ENCODE measurements at places on chromosomes 13 and 19.

GRCh38 chr19:33726756-33727155 is 69.9 kb upstream of the KCTD15 start:
- DNase-seq = no peak

GRCh38 chr19:45104658-45105349 is 11.8 kb downstream of the PPP1R37 start:
- DNase-seq = no peak

DNA sequence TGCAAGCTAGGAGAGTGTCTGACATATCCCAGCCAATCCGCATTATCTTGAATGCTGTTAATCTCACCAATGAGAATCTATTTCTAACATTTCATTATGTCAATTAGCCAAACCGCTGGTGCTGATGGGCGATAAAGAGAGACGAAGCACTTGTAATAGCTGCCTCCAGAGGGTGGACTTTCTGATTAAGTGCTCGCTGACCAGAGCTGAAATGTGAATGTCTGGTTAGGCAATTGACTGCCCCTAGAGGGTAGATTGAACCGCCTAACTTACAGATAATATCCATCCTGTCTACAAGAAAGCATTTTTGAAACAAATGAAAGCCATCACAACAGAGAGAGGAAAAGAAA is 552 bp upstream of the GRWD1 start:
- no peak for DNase-seq

DNA sequence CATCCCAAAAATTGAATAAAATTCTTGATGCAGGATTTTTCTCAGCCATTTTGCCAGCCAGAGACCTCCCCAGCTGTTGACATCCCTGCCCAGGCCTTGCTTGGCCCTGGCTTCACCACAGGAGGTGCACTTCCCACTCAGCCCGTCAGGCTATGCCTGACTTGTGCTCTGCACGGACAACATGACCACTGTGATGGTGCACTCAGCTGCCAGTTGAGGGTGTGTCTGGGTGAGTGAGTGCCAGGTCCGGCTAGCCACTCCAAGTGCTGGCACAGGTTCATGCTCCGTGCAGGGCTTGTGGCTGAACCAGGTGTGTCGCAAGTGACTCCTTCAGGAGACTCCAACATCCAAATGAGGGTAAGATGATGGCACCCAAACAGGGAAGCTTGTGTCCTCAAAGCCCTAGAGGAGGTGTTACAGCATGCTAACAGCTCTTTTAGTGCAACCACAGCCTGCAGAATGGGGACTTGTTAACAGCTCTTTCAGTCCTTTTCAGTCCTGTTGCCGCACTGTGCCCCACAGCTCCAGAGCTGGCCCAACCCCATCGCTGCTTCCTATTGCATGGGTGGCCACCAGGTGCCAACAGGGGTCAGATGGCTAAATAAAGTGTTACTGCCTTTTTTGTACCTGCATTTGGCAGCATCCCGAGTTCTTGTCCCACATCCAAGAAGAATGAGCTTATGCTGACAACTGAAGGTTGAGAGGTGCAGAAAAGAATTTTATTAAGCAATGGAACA is 380.7 kb downstream of the SLITRK5 start:
- no peak for DNase-seq

- DNase-seq = no peak
Observed at GRCh38 chr19:41997121-41997850, 3.3 kb upstream of the ATP1A3 start.

- DNase-seq = no peak
Observed at GRCh38 chr13:62302341-62302740, 886.7 kb upstream of the PCDH20 start.

GRCh38 chr19:14006766-14007562 is 844 bp upstream of the RFX1 start:
- no peak for DNase-seq

DNA sequence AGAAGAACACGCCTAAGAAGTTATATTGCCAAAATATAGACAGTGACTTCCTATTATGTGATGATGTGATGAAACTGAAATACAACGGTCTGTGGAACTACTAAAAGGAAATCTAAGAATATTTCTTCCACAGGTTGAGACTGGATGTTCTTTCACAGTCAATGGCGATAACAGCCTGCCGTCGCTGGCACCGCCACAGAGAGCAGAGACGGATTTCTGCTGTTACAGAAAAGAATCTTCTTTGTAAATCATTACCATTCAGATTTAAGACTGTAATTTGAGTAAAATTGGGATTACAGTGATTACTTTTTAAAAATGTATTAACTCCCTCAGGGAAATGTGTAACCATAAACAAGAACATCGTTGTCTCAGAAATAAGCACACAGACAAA is 100.8 kb downstream of the TUBGCP3 start:
- no peak for DNase-seq

GRCh38 chr13:100098445-100099116 is 9.7 kb downstream of the PCCA start:
- DNase-seq = no peak

DNA sequence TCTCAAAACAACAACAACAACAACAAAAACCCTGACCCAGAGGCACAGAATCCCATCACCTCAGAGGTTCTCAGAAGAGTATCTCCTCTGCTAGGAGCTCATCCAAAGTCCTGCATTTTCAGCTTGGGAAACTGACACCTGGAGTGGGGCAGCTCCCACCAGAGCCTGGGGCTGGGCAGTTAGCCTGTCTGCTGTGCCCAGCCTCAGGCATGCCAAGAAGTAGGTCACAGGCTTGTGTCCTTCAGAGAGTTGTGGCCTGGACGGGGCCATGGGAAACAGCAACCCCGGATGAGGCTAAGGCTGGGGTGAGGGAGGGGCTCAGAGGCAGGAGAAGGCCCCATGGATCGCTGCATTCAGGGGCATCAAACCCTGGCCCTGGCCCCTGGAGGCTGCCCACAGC is 2.1 kb downstream of the NDUFS7 start:
- no peak for DNase-seq

DNA sequence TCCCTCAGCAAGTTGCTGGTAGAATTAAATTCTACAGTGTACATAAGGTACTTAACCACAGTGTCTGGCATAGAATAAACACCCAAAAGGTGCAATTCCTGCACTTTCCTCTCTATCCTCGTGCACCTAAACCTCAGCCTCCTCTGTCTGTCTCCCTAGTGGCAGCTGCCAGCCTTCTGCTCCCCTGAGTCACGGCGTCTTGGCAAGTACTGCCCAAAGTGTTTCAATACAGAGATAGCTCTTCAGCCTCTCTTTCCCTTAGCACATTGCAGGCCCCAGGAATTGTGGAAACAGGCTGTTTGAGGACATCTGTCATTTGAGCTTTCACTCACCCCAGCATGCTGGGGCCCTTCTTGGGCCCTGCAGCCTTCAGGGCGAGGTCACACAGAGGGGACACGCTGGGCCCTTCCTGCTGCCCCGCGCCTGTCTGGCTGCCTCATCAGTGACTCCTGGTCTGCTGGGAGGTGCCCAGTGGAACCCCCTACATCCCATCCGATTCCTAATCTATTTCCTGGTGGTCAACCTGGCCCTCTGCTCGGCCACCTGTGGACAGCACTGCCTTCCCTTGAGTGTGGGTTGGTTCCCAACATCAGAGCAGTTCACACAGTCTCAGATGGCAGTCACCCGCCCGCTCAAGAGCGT is 19.3 kb downstream of the COL4A2 start:
- no peak for DNase-seq

- no peak for DNase-seq
Observed at GRCh38 chr13:97268772-97269171, 46.6 kb downstream of the MBNL2 start.

GRCh38 chr13:112582263-112582662 is 5.7 kb downstream of the TUBGCP3 start:
- no peak for DNase-seq

- no peak for DNase-seq
Observed at GRCh38 chr13:21594715-21595545, 9.0 kb downstream of the MICU2 start.

DNA sequence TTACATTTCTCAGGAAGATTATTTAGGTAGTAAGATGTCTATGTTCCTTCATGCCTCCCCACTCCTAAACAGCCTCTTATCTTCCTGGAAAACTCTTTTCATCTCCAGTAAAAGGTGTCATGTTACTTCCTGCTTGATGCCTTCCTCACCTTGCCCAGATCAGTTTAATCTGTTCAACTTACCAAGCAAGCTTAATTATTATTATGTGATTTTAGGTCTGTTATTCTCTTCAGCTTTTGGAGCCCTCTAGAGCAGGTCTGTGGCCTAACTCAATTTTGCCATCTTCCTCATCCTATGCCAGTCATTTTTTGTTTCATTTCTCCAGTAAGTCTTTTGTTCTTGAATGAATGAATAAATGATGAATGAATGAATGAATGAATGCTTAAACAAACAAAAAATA is 528.4 kb downstream of the DCT start:
- no peak for DNase-seq

- no peak for DNase-seq
Observed at GRCh38 chr19:8020681-8021080, 15.2 kb upstream of the ELAVL1 start.

- DNase-seq = no peak
Observed at GRCh38 chr19:34918190-34918589, 8.5 kb upstream of the ZNF30 start.

- no peak for DNase-seq
Observed at GRCh38 chr13:24630851-24631620, 49.2 kb upstream of the ATP12A start.

- no peak for DNase-seq
Observed at GRCh38 chr13:37406031-37406430, 192.5 kb downstream of the POSTN start.

DNA sequence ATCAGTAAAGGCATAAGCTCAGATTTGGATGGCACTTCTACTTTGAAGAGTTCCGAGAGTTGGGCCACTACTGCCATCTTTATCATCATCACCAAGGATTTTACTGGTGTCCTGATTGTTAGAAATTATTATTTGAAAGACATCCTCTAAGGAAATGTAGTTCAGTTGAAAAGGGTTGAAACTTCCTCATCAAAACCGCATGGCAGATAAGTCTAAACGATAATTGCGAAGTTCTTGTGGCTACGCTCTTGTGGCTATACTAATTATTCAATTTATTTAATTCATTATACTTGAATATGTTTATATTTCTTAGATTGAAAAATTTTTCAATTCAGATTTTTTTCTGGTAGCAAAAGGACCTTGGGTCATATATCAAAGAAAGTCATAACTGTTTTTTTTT is 22.4 kb downstream of the TNFRSF19 start:
- DNase-seq = no peak

DNA sequence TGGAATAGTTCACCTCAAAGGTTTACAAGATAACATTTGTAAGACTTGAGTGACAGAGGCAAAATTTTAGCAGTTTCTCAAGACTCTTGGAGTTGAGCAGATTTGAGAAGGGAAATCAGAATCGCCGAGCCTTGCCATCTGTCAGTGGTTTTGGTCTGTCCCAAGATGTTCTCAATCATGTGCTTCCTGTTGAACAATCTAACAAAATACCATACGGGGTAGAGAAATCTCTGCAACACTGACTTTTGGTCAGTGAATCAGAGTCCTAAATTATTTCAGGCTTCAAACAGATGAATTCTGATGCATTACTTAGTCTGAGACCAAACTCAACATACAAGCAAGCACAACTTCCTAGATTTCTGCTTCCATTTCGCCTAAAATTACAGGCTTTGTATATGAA is 3.8 kb downstream of the KCTD12 start:
- DNase-seq = no peak

DNA sequence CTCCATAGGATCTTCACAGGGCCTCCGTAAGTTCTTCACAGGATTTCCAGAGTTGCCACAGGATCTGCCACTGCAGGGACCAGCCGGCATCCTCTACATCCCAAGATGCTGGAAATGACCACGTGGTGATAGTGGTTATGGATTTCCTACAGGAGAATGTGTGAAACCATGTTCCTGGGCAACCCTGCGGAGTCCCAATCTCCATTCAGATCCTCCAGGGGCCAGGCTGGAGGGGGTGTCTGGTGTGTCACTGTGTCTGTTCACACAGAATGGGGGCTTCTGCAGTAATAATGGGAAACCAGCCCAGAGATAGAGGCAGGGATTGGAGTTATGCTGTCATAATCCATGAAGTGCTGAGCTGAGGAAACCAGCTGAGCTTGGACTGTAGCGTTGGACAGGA is 8.6 kb downstream of the LILRA6 start:
- no peak for DNase-seq

DNA sequence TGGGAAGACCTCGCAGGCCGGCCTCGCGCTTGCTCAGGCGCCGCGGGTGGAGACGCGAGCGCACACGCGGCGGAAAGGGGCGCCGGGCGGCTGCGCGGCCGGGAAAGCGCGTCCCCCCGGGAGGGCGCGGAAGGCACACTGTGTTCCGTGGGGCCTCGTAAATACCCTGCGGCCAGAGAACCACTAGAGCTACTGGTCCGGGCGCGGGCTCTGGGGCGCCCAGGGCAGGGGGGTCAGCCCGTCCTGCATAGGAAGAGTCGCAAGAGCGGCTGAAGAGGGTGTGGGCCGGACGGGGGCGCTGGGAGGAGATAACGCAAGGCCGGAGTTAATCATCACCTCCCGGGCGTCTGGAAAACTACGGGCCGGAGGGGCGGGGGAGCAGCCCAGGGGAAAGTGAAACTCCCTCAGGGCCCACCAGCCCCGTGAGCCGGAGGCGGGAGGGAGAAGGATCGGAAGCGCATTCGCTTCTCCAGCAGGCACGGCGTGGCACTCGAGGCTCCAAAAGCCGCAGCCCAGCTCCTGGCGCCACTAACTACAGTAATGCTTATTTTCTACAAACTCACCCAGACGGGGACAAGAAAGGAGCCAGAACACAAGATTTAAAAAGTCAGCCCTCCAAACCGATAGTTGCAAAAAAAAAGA is 1.1 kb upstream of the WBP4 start:
- DNase-seq = peak; percentile 64

DNA sequence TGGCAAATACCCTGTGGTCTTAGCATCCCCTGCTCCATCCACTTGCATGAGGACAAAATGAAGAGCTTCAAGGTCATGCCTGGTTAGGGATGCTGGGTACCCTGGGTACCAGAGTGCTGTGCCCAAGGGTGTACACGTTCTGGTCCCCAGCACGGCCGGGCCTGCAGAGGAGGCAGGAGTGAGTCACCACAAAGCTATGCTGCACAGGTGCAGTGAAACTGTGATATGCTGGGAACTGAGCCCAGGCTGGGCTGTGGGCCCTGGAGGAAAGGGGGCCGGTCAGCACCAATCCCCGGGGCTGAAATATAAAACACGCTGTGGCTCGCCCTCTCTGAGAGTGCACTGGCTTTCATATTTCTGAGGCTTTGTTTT is 95.1 kb downstream of the TSHZ3 start:
- DNase-seq = no peak

DNA sequence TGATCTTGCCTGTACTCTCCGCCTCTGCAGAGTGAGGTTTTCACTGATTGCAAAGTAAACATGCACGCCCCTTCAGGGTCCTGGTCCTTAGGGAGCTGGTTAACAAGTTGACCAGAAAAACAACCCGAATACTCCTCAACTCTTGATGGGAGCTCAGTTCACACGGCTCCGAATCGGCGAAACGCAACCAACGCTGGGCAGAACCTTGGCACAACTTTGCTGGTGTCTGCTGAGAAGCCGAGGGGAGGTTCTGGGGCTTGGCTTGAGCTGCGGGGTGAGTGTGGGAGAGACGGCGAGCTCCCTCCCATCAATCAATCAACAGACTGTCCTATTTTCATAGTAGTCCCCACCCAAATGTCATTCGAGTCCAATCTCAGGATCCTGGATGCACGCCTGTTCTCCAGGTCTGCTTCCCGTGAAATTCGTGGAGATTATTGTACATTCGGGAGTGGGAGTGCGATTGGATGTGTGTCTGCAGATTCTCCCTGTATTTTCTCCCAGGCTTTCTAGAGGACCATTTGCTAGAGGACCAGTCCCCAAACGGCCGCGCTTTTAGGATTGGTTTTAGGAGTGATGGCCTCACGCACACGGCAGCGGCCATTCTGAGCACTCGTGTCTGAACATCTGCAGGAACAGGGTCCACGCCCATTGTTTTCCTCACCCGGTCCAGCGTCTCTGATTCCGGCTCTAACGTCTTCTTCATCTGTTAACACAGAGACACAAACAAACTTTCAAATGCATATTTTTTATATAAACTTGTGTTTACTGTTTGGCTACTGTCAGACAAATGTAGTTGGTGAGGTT is 51.6 kb upstream of the F7 start:
- no peak for DNase-seq
